ENCODE measurements at places on chromosomes 4 and X. TPM values are rescaled to one million over a fixed set of nuclear protein-coding genes. Genes with fewer than 3 reads are reported as not detected.
A peak's percentile ranks its signal among the peaks of the same experiment; 100 is the strongest.

HTN1 gene
- total RNA-seq = not detected

ARHGAP10 gene
- 22.2 TPM for total RNA-seq

PNMA5 gene
- 0.33 TPM for total RNA-seq

HNRNPD gene
- total RNA-seq = 366 TPM

GNRHR gene
- total RNA-seq = not detected

MAGEB16 gene
- total RNA-seq = not detected

IL21 gene
- total RNA-seq = 2.8 TPM

LNX1 gene
- not detected for total RNA-seq

DMP1 gene
- total RNA-seq = not detected

TMEM271 gene
- total RNA-seq = not detected

- no peak for DNase-seq
- H3K4me3 ChIP-seq = no peak overlapping the region
- no peaks in the 10 kb centered on the region for H3K36me3 ChIP-seq
- no peak overlapping the region for H3K27ac ChIP-seq
- no peaks in the 10 kb centered on the region for H3K27me3 ChIP-seq
Measured at GRCh38 chrX:6981718-6982406, 165.7 kb upstream of the STS start.

GRCh38 chr4:168522356-168522755 lies 25.5 kb downstream of the PALLD start:
- H3K27me3 ChIP-seq = peaks cover 16% of the 10 kb centered on the region
- H3K4me1 ChIP-seq = no peaks in the 10 kb centered on the region
- no peak overlapping the region for H3K27ac ChIP-seq
- no peaks in the 10 kb centered on the region for H3K36me3 ChIP-seq
- no peak for DNase-seq

DNA sequence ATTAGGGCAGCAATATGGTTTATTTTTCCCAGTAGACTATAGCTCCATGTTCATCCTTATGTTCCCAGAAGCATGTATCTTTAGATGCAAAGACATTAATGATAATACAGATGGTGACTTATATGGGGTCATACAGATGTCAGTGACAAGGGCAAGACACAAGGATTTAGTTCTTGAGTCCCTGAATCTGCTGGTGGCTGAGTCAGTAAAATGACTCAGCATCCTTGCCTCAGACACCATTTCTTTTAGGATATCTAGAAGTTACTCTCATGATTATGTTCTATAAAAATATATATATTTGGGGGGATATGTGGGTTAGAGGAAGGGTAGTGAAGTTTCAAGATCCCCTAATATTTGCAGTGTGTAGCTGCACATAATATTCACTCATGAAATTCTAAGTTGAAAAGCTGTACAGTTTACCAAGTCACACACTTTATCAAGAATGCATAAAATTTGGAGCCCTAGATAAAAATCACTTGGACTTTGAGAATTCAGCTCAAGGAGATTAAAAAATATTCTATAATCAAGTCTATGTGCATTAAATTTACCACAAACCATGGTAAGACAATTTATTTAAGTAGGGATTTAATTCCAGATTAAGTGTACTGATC lies 101.9 kb downstream of the LNX1 start:
- DNase-seq = no peak
- H3K27ac ChIP-seq = no peak overlapping the region
- no peak overlapping the region for H3K4me3 ChIP-seq
- H3K4me1 ChIP-seq = no peaks in the 10 kb centered on the region

GRCh38 chr4:54958236-54958635 lies 167.2 kb downstream of the KDR start:
- peaks cover 4% of the 10 kb centered on the region for H3K4me1 ChIP-seq
- H3K4me3 ChIP-seq = no peak overlapping the region
- H3K27ac ChIP-seq = no peak overlapping the region
- H3K36me3 ChIP-seq = no peaks in the 10 kb centered on the region

- H3K4me3 ChIP-seq = no peak overlapping the region
- DNase-seq = no peak
- peaks cover 8% of the 10 kb centered on the region for H3K4me1 ChIP-seq
- no peaks in the 10 kb centered on the region for H3K36me3 ChIP-seq
Measured at GRCh38 chr4:86565651-86566050, 28.5 kb upstream of the PTPN13 start.

GRCh38 chr4:54542119-54542438 lies 115.7 kb upstream of the KIT start:
- DNase-seq = no peak
- H3K27me3 ChIP-seq = no peaks in the 10 kb centered on the region
- no peaks in the 10 kb centered on the region for H3K36me3 ChIP-seq
- H3K27ac ChIP-seq = no peak overlapping the region
- no peaks in the 10 kb centered on the region for H3K4me1 ChIP-seq
- no peak overlapping the region for H3K4me3 ChIP-seq

DNA sequence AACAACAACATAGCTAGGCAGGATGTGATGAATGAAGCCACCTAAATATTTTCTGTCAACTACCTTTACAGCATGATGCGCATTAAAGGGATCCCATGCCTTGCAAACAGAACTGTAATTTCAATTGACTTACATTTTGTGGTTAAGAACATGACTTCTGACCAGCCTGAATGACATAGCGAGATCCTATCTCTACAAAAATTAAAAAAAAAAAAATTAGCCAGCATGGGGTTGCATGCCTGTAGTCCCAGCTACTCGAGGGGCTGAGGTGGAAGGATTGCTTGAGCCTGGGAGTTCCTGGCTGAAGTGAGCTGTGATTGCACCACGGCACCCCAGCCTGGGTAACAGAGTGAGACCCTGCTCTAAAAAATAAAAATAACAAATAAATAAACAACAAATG lies 680.6 kb downstream of the IQCM start:
- no peak for DNase-seq
- no peaks in the 10 kb centered on the region for H3K4me1 ChIP-seq
- H3K27me3 ChIP-seq = no peaks in the 10 kb centered on the region
- no peaks in the 10 kb centered on the region for H3K36me3 ChIP-seq
- H3K4me3 ChIP-seq = no peak overlapping the region
- H3K27ac ChIP-seq = no peak overlapping the region

DNA sequence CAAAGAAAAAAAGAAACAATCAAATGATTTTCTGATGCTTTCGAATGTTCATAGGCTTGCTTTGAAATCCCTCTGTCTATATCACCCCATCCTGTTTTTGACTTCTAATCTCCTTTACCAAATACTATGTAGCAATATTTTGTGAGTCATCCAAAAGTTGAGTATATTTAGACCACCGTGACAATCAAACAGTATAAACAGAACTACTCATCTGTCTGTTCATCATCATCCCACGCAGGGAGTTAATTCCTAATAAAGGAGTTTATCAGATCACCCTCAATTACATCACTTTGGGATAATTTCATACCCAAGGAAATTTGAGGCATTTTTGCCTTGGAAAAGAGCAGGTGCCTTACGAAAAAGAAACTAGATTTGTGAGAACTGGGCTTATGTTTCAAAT lies 212.9 kb downstream of the CBR4 start:
- DNase-seq = no peak
- no peaks in the 10 kb centered on the region for H3K36me3 ChIP-seq
- H3K4me3 ChIP-seq = no peak overlapping the region
- H3K4me1 ChIP-seq = no peaks in the 10 kb centered on the region

DNA sequence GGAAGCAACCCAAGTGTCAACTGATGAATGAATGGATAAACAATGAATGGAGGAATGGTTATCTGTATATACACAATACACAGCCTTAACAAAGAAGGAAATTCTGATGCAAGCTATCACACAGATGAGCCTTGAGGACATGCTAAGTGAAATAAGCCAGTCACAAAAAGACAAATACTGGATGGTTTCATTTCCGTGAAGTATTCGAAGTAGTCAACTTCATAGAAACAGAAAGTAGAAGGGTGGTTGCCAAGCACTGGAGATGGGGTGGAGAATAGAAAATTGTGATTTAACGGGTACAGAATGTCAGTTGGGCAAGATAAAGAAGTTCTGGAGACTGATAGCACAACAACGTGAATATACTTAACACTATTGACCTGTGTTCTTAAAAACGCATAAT lies 28.2 kb downstream of the CENPU start:
- no peak for DNase-seq
- peak overlapping the region; percentile 37 for H3K4me3 ChIP-seq
- peaks cover 32% of the 10 kb centered on the region for H3K4me1 ChIP-seq
- no peaks in the 10 kb centered on the region for H3K27me3 ChIP-seq
- H3K27ac ChIP-seq = peak overlapping the region; percentile 88

DNA sequence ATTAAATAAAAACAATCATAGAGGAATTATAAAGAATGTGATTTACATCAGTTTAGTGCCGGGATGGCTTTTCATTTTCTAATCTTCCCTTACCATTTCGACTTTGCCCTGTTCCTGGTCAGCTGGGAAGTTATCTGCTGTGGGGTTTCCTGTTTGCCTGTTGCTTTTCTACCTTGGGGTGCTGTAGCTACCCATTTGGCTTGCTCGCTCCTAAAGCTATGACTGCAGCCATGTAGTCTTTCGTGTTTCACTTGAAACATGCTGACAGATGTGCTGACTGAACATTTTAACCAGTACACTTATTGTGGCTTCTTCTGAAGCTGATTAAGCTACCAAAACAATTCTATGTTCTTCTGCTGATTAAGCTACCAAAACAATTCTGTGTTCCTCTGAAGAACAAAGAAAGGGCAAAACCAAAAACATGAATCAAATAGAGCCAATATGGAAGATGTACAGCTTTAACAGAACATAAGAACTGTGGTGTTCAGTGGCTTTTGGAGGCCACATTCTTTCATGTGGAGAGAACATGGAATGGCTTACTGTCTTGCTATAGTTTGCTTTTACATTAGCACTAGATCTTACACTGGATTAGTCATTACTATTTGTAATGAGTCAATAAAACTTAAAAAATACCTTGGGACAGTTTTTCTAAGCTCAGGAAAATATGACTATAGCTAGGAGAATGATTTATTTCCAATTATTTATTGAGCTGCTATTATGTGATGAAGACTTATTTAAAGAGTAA lies 440.4 kb downstream of the SPRY1 start:
- H3K36me3 ChIP-seq = no peaks in the 10 kb centered on the region
- no peak overlapping the region for H3K4me3 ChIP-seq
- DNase-seq = no peak
- no peaks in the 10 kb centered on the region for H3K4me1 ChIP-seq
- H3K27me3 ChIP-seq = no peaks in the 10 kb centered on the region

DNA sequence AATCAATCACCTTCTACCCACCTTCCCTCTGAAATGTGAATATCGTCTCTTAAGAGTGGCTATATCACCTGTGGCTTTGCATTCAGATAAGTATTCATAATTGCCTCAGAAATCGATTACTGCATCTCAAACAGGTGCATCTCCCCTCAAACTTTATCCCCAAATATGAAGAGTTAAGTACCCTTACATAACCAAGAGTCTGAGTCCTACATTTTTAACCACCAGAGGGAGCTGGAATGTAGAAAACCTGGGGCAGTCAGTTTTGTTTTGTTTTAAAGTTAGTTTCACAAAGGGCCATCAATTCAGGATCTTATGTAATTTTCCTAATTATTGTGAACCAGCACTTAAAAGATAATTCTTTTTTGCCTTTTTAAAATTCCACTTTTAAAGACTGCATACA lies 5.7 kb downstream of the TCEANC start:
- H3K4me1 ChIP-seq = peaks cover 40% of the 10 kb centered on the region
- peaks cover 27% of the 10 kb centered on the region for H3K36me3 ChIP-seq
- no peak overlapping the region for H3K27ac ChIP-seq
- no peak for DNase-seq
- H3K4me3 ChIP-seq = no peak overlapping the region
- H3K27me3 ChIP-seq = no peaks in the 10 kb centered on the region

GRCh38 chr4:75180790-75181776 lies 248.2 kb downstream of the PARM1 start:
- H3K4me1 ChIP-seq = no peaks in the 10 kb centered on the region
- H3K27me3 ChIP-seq = no peaks in the 10 kb centered on the region
- no peak overlapping the region for H3K27ac ChIP-seq
- H3K36me3 ChIP-seq = no peaks in the 10 kb centered on the region

DNA sequence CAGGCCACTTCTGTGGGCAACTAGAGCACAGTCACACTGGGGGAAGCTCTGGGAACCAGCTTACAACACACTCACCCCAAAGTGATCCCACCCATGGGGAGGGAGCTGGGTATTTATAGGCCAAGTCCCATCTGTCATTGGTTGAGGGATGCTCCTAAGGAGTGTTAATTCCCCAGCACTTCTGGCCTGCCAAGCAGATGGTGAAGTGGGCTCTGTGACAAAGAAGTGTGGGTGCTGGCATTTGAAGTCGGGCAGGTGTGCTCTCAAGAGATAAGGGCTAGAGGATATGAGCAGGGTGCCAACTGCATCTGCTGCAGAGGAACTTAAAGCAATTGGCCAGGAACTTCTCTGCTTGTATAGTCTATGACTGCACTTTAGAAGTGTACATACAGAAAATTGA lies 30.9 kb downstream of the PTCHD1 start:
- no peaks in the 10 kb centered on the region for H3K4me1 ChIP-seq
- no peak overlapping the region for H3K4me3 ChIP-seq
- H3K27me3 ChIP-seq = no peaks in the 10 kb centered on the region
- DNase-seq = no peak

- no peak for DNase-seq
- H3K36me3 ChIP-seq = no peaks in the 10 kb centered on the region
- peaks cover 9% of the 10 kb centered on the region for H3K27me3 ChIP-seq
- H3K4me3 ChIP-seq = no peak overlapping the region
- H3K4me1 ChIP-seq = peaks cover 7% of the 10 kb centered on the region
- H3K27ac ChIP-seq = no peak overlapping the region
Measured at GRCh38 chr4:140084385-140084784, 69.6 kb downstream of the MAML3 start.

- H3K4me1 ChIP-seq = no peaks in the 10 kb centered on the region
- no peaks in the 10 kb centered on the region for H3K36me3 ChIP-seq
- no peak overlapping the region for H3K27ac ChIP-seq
- no peak for DNase-seq
- H3K27me3 ChIP-seq = peaks cover 3% of the 10 kb centered on the region
Measured at GRCh38 chr4:78510681-78511080, 40.9 kb upstream of the ANXA3 start.

DNA sequence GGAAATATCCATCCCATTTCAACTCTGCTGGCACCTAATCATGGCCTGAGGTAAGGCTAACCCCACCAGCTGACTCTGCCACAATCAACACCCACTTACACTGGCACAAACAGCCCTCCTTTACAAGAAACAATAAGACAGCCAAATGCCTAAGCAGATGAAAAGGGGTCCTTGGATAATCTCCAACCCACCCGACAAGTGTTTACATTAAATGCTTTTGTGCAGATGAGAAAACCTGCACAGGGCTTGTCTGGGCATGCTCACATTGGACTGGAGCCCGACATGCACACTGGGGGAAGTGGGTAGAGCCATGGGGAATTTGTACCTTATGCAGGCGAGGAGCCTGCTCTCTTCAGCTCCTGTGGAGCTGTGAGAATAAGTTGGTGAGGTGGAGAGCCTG lies 138.9 kb upstream of the ITM2A start:
- no peak overlapping the region for H3K27ac ChIP-seq
- no peaks in the 10 kb centered on the region for H3K27me3 ChIP-seq
- H3K36me3 ChIP-seq = no peaks in the 10 kb centered on the region
- H3K4me1 ChIP-seq = no peaks in the 10 kb centered on the region

Measured in activated CD4-positive, alpha-beta memory T cell treated with anti-CD3 and anti-CD28 coated beads, Interleukin-2, amount 10 ng/mL, durations not matched to agents 7 days and 5 days (primary cell).